T follicular helper cell (primary cell): ENCODE measurements at places on chromosomes 5 and 9.

DNA sequence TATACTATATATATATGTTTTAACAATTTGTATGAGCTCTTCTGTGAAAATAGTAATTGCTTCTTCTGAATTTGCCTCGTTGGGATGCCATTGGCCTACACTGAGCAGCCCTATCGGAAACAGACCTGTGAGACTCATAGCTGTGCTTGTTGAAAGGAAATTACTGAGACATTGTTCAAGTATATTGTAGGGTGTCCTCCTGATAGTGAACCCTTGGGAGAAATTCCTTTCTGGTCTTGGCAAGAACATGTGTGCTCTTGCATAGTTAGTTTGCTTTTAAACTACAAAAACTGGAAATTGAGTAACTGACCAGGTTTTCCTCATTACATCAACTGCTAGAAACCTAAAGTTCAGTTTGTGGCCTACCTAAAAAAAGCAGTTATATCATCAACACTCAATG is 160.9 kb downstream of the LURAP1L start:
- no peak for DNase-seq

DNA sequence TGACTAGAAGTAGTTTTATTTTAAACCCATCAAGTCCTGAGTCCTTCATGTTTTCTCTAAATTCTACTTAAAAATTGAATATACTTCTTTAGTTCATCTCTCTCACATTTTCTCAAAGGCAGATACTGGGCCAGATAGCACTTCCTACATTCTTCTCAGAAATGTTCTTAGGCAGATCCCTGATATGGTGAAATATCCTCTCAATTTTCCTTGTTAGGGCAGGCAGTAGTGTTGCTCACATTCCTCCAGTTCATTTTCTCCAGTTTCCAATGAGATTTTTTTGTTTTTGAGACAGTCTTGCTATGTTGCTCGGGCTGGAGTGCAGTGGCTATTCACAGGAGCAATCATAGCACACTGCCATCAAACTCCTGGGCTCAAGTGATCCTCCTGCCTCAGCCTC is 5.7 kb downstream of the GCNT1 start:
- DNase-seq: no peak

DNA sequence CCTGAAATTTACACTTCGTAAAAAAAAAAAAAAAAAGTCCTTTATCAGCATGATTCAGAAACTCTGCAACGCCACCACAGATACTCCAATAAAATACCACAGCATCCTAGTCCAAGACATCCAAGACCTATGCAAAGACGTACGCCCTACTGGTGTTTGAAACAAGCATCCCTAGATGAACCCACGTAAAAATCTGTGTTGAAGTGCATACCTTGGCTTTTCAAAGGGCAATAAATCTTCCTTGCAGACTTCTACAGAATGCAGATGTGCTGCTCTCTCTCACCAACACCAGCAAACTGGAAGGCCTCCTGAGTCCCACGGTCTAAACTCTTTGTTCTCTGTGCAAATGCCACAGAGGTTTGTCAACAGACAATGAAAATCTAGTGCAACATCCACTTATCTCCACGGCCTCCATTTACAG is 38.8 kb downstream of the MYO10 start:
- no peak for DNase-seq

- DNase-seq: no peak
These were observed 825.4 kb upstream of the CDH6 start for GRCh38 chr5:30368064-30368463.

- DNase-seq: no peak
These were observed 39.9 kb downstream of the STXBP1 start for GRCh38 chr9:127651697-127652610.

- no peak for DNase-seq
These were observed 6.3 kb upstream of the TDRD7 start for GRCh38 chr9:97405551-97405950.

- no peak for DNase-seq
These were observed 188.7 kb downstream of the GADD45G start for GRCh38 chr9:89793551-89793950.

DNA sequence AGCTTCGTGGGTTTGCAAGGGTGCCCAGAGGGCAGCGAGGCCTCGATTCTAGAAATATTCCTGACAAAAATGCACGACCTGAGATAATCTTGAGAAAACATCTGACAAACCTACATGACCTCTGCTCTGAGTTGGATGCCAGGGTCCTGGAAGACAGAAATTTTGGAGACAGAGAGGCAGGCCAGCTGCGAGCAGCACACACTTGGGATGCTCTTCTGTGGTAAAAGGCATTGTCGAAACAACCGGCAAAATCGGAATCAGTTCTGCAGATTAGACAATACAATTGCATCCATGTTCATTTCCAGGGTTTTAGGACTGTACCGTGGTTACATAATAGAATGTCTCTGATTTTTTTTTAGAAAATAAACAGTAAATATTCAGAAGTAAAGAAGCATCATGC is 74.2 kb downstream of the GADD45G start:
- no peak for DNase-seq

DNA sequence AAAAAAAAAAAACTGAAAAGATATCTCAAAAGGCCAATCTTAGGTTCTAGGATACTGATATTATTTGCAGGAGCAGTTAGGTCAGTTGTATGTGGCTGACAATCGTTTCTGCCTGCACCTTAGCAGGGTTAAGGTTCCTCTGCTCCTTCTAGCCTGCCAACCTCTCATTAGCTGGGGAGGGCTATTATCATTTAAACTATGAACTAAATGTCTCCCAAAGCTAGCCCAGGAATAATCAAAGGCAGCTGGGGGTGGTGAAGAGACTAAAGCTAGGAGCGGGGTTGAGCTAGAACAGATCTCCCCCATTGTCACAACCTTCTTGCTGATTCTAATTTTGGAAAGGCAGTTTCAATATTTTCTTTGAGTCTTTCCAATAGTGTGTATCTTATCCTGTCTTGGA is 99.9 kb downstream of the ICE1 start:
- DNase-seq: no peak

GRCh38 chr5:59261969-59262368 is 631.6 kb downstream of the PDE4D start:
- DNase-seq: no peak

DNA sequence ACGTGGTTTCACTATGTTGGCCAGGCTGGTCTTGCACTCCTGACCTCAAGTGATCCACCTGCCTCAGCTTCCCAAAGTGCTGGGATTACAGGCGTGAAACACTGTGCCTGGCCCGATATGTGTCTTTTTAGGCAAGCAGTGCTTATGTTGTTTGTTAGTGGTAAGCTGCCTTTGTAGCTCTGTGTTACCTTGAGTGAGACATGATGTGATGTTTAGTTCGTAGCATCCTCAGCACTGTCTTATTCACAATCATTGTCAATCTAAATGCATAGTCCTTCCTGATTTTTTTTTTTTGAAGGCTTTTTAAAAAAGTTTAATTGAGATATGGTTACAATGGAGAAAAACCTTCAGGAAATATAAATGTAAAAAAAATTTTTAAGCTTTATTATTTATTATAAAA is 45.5 kb downstream of the EXOSC2 start:
- DNase-seq: no peak

GRCh38 chr5:142316681-142317080 is 8.1 kb downstream of the SPRY4 start:
- DNase-seq: no peak

GRCh38 chr5:11590475-11590874 is 313.8 kb downstream of the CTNND2 start:
- no peak for DNase-seq

GRCh38 chr5:35820735-35821134 is 36.0 kb upstream of the IL7R start:
- DNase-seq: no peak

DNA sequence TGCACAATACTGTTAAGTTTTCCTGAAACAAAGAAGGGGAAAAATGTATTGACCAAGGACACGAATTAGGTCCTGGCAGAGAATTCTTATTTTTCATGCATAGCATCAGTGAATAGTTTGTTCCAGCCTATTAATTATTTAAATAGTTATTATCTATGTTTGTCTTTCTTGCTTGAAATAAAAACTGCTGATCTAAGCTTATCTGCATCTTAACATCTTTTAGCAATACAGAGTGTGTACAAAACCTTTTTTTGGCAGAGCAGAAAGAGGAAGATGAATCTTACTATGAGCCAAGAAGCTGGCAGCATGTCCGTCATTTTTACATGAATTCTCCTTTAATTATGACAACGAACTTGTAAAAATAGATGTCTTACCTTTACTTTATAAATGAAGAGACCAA is 23.3 kb upstream of the PLPPR1 start:
- no peak for DNase-seq

GRCh38 chr9:87854580-87854955 is 28.1 kb upstream of the SPATA31E1 start:
- DNase-seq: no peak

GRCh38 chr5:154251529-154251928 is 61.0 kb downstream of the GALNT10 start:
- no peak for DNase-seq

DNA sequence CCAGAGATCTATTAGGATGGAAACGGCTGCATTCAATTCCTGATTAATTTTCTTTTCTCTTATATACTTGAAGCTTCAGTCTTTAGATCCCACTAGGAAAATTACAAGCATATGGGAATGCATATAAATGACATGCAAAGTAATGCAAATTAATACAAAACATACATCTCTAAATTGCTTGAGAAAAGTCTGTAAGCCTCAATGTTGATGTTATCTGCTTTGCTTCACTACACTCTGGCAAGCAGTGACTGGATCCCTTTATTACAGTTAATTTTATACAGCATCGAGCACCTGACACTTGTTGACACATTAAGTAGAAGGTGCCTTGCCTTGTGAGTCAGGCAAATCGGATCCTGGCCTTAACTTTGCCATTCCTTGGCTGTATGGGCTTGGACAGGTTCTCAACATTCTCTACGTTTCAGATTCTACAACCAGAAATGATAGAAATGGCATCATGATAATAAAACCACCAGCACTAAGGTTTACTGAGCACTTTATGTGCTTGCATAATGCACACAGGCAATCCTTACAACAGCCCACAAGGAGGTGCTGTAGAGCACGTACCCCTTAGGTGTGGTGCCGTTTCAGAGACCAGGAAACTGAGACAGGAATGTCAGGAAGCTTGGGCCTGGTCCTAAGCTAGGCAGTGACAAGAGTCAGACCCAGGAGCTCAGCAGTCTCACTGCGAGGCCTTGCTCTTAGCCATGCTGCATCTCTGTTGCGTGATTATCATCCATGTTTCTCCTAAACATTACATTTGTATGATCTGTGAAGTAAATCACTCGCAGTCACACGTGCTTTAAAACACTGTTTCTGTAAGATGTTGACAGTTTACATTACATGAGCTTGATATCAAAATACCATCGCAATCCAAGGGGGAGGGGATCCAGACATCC is 2.7 kb downstream of the GCNT4 start:
- DNase-seq: peak; percentile 63

DNA sequence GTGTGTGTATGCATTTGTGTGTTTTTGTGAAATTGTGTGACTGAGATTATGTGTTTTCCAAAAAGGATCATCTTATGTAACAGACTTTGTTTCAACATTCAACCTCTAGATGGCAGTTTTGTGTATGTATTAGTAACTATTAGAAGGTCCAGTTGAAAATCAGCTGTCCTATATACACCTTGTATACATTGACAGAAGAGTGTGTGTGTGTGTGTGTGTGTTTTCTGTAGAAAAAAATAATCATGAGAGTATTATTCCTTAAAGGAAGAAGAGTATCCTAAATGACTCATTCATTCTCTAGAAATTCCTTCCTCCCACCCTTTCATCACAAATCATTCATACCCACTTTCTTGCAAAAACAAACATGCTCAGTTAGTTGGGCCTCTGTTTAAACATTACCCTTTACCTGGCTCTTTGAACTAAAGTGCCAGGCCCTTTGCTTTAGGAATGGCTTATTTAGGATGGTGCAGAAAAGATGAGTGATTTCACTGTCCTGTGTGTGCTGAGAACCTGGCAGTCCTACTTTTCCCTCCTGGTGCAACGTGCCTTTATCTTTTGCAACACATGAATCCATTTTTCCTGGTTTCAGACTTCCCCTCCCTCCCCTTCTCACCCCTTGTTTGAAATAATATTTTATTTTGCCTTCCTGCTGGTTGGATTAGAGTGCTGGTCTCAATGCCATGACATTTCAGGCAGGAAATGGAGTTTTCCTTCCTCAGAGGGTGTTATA is 152.2 kb downstream of the ARHGAP26 start:
- no peak for DNase-seq

- no peak for DNase-seq
These were observed 1295.6 kb upstream of the CDH6 start for GRCh38 chr5:29897916-29898315.

DNA sequence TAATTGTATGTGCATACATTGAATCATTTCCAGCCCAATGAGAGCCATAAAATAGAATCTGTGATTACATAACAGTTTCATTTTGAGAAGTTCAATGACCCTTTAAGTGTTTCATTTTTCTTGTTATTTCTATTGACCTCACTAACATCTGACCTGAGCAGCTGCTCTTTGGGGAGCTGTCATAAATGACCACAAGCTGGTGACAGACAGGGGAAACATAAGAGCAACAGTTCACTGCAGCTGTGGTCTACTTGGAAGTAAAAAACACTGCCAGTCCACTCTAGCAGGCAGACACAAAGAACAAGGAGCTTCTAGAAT is 265.4 kb downstream of the DTWD2 start:
- DNase-seq: no peak

GRCh38 chr5:35657877-35658276 is 40.2 kb downstream of the SPEF2 start:
- no peak for DNase-seq

GRCh38 chr5:57509501-57510260 is 27.1 kb upstream of the ACTBL2 start:
- DNase-seq: no peak

GRCh38 chr9:127942216-127943010 is 4.8 kb upstream of the DPM2 start:
- no peak for DNase-seq

GRCh38 chr9:100425758-100426157 is 1.2 kb upstream of the MSANTD3 start:
- no peak for DNase-seq

- DNase-seq: no peak
These were observed 274.4 kb upstream of the PCSK5 start for GRCh38 chr9:75616052-75616451.

DNA sequence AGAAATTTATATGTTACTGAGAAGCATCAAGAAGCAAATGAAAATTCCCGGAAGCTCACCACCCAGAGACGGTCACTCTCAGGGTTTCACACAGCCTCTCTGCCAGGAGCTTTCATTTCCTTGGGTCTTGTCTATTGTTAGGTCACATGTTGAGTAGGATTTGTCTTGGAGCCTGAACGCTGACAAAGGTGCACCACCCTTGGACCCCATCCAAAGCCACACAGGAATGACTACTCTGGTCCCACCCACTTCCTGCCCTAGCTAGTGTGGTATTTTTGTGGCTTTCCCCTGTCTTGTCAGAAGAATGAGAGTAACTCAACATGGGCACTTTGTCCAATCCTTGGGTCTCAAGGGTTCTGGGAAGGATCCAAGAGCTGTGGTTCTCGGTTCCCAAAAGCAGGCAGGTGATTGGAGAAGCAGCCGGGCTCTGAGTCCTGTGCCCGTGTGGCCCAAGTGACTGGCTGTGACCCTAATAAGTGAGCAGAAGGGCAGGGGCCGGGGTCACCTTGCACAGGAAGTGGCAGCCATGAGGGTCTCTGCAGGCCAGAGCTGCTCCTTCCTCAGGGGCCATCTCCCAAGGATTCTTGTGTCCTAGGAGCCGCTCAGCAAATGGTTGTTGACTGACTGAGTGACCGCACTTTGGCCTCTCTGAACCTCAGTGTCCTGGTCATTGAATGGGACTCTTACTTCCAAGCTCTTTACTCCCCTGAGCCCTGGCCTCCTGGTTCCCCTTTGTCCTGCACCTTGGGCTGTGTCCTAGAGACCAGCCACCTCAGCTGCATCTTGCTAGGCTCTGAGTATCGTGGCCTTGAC is 6.9 kb downstream of the FGD3 start:
- peak; percentile 81 for DNase-seq
